Glutamatergic neuron (in vitro differentiated cells): ENCODE measurements at places on chromosomes 1 and 21. TPM values are rescaled to one million over a fixed set of nuclear protein-coding genes. Genes with fewer than 3 reads are reported as not detected.

Gene SH2D2A
- total RNA-seq, result 0.86 TPM

Gene FCRL3
- total RNA-seq, result not detected

Gene TNFRSF1B
- 5.1 TPM for total RNA-seq

Gene TAS1R1
- total RNA-seq, result not detected

Gene CYB561D1
- 23.9 TPM for total RNA-seq

Gene RBM8A
- 206 TPM for total RNA-seq

GRCh38 chr1:55443175-55443915, 228.2 kb upstream of the USP24 start:
- DNase-seq, result peak; percentile 26
- H3K27me3 ChIP-seq, result no peaks in the 10 kb centered on the region
- peak overlapping the region; percentile 48 for H3K27ac ChIP-seq
- no peaks in the 10 kb centered on the region for H3K36me3 ChIP-seq
- no peak overlapping the region for H3K4me3 ChIP-seq

GRCh38 chr1:86258101-86258500, 101.5 kb upstream of the COL24A1 start:
- no peak overlapping the region for H3K4me3 ChIP-seq
- no peak for DNase-seq
- no peak overlapping the region for H3K27ac ChIP-seq
- no peaks in the 10 kb centered on the region for H3K27me3 ChIP-seq
- no peaks in the 10 kb centered on the region for H3K36me3 ChIP-seq
- peaks cover 4% of the 10 kb centered on the region for H3K4me1 ChIP-seq

- DNase-seq, result no peak
- peaks cover 14% of the 10 kb centered on the region for H3K27me3 ChIP-seq
- no peak overlapping the region for H3K4me3 ChIP-seq
- H3K27ac ChIP-seq, result no peak overlapping the region
- peaks cover 33% of the 10 kb centered on the region for H3K4me1 ChIP-seq
These were observed 26.7 kb downstream of the DMAP1 start for GRCh38 chr1:44239961-44240371.

- peaks cover 1% of the 10 kb centered on the region for H3K4me1 ChIP-seq
- no peak overlapping the region for H3K4me3 ChIP-seq
- H3K27ac ChIP-seq, result no peak overlapping the region
- peaks cover 5% of the 10 kb centered on the region for H3K27me3 ChIP-seq
- DNase-seq, result no peak
- no peaks in the 10 kb centered on the region for H3K36me3 ChIP-seq
These were observed 53.0 kb upstream of the DESI2 start for GRCh38 chr1:244599937-244600350.

DNA sequence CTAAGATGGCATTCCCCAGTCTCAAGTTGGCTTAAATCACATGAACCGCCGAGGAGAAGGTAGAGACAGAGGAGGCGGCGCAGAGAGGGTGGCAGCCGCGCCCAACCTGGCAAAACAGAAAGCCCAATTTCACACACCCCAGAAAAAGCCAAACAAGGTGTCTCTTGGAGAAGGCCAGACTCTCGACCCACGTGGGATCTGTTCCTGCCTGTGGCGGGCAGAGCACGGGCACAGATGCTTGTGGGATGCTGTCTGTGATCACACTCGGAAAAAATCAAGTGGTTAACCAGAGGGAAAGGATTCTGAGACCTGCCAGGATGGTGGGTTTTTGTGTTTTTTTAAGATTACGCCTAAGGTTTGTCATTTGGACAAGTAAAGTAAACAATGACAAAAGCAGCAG, 80.7 kb downstream of the MRPL37 start:
- no peak for DNase-seq
- H3K27ac ChIP-seq, result peak overlapping the region; percentile 71
- H3K36me3 ChIP-seq, result peaks cover 9% of the 10 kb centered on the region
- H3K4me1 ChIP-seq, result peaks cover 53% of the 10 kb centered on the region
- H3K27me3 ChIP-seq, result peaks cover 25% of the 10 kb centered on the region
- H3K4me3 ChIP-seq, result no peak overlapping the region

DNA sequence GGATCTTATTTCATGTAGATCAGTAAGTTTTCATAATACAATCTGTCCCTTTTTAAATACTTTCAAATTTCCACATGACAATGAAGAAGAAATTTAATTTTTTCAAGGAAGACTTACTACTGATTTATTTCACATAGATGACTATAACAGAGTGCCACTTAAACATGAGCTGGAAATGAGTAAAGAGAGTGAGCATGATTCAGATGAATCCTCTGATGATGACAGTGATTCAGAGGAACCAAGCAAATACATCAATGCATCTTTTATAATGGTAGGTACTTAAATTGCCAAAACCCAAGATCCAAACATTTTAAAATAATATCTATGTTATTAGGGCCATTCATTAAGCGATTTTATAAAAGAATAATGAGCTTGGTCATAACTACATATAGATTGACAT, 110.4 kb downstream of the PTPRC start:
- H3K36me3 ChIP-seq, result no peaks in the 10 kb centered on the region
- no peak overlapping the region for H3K4me3 ChIP-seq
- no peaks in the 10 kb centered on the region for H3K4me1 ChIP-seq

DNA sequence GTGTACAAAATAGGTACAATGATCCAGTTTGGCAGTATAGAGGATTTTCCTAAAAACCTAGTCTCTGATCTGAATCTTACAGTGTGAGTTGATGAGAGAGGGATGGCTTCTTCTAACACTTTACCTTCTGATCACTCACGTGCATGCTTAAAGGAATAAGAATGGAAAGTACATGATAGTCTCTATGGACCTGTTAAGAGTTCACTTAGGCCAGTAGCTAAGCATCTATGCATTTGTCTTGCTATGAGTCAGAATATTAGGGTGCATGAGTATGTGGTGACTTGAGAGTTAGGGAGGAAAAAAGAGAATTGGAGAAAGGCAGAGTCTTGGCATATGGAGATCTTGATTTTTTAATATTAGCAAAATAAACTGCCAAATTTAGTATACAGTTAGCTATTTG, 206.3 kb downstream of the COL11A1 start:
- H3K4me1 ChIP-seq, result peaks cover 9% of the 10 kb centered on the region
- no peak for DNase-seq
- no peak overlapping the region for H3K27ac ChIP-seq
- no peak overlapping the region for H3K4me3 ChIP-seq
- H3K27me3 ChIP-seq, result no peaks in the 10 kb centered on the region
- no peaks in the 10 kb centered on the region for H3K36me3 ChIP-seq

DNA sequence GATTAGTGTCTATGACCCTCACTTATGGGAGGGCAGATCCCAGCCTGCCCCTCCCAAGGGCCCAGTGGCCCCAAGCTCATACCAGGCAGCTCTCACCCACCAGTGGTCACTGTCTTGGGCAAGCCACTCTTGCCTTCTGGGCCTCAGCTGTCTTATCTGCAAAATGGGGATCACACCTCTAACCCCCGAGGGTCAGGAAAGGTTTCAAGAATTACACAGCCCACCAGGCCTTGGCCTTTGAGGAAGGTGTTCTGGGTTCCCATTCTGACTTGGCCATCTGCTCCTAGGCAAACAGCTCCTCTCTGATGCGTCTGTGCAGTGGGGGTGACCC, 16.8 kb downstream of the RUNX3 start:
- H3K36me3 ChIP-seq, result peaks cover under 1% of the 10 kb centered on the region
- no peak overlapping the region for H3K27ac ChIP-seq
- no peak for DNase-seq
- H3K4me1 ChIP-seq, result peaks cover 9% of the 10 kb centered on the region
- peaks cover 8% of the 10 kb centered on the region for H3K27me3 ChIP-seq
- no peak overlapping the region for H3K4me3 ChIP-seq

DNA sequence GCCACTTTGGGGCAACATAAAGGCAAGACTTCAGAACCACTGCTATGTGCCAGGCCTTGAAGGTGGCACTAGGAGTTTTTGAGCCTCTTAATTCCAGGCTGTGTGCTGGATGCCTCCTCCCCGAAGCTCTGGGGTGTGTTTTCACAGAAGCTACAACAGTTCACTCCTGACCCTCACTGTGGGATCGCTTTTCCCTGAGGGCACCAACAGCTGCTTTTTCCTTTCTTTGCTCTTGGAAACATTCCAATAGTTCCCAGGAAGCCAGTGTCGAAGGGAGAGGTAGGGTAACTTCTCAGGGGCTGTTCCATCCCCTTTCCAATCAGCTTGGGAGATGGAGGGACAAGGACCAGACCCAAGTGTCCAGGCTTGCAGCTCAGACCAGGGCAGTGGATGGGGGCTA, 153.4 kb downstream of the C1orf94 start:
- no peaks in the 10 kb centered on the region for H3K4me1 ChIP-seq
- no peaks in the 10 kb centered on the region for H3K36me3 ChIP-seq
- H3K4me3 ChIP-seq, result no peak overlapping the region
- no peaks in the 10 kb centered on the region for H3K27me3 ChIP-seq
- no peak for DNase-seq
- H3K27ac ChIP-seq, result no peak overlapping the region

DNA sequence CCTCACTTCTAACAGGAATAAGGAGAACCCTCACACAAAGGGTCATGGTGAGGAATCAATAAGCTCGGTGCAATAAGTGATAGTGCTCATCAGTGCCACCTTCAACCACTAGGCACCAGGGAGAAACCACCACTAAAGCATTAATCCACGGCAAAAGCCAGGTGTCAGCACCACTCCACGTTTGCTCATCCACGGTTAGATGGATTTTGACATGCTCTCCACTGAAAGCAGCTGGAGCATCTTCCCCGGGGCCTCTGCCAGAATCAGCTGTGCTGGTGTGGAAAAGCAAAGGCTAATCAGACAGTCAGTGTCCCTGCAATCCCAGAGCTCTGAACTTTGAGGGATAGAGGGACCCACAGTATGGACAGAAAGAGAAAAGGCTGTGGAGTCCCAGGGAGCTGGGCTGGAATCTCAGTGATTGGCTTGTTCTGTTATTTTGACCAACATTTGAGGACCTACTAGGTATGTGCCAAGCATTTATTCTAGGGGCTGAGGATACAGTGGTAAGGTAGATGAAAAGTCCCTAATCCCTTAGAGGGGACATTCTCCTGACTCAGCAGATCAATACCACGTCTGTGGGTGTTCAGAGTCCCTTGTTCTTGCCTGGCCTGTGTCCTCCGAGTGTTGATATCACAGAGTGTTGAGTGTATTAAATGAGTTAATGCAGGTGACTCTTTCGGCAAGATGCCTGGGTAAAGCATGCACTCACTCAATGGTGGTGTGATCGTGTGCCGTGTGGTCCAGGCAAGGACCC, 41.3 kb downstream of the FHAD1 start:
- H3K27ac ChIP-seq, result no peak overlapping the region
- H3K27me3 ChIP-seq, result peaks cover 4% of the 10 kb centered on the region
- DNase-seq, result no peak
- no peaks in the 10 kb centered on the region for H3K4me1 ChIP-seq
- H3K4me3 ChIP-seq, result no peak overlapping the region

GRCh38 chr1:36455386-36455785, 5.1 kb upstream of the OSCP1 start:
- H3K27me3 ChIP-seq, result peaks cover 10% of the 10 kb centered on the region
- H3K36me3 ChIP-seq, result peaks cover 4% of the 10 kb centered on the region
- H3K4me1 ChIP-seq, result peaks cover 4% of the 10 kb centered on the region

- peak; percentile 36 for DNase-seq
- no peaks in the 10 kb centered on the region for H3K4me1 ChIP-seq
- H3K4me3 ChIP-seq, result no peak overlapping the region
- H3K27ac ChIP-seq, result no peak overlapping the region
- no peaks in the 10 kb centered on the region for H3K36me3 ChIP-seq
These were observed 118.1 kb upstream of the PPP2R5A start for GRCh38 chr1:212167098-212167497.

DNA sequence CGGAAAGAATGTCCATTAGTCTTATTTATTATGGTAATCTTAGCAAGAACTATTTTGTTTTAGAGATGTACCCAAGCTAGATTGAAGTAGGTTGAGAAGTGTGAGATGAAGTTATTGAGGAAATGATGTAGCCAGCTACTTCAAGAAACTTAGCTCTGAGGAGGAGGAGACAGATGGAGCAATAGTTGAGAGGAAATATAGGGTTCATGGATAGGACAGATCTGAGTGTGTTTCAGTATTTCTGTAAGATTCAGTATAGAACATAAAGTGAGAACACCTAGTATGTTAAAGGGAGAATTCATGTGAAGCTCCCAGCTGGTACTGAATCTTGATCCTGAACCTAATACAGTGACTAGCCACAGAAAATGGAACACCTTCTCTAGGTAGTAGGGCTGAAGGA, 28.9 kb downstream of the TSNAX start:
- no peak overlapping the region for H3K27ac ChIP-seq
- DNase-seq, result no peak
- no peaks in the 10 kb centered on the region for H3K36me3 ChIP-seq

GRCh38 chr21:46158666-46159300, 3.4 kb upstream of the FTCD start:
- no peak for DNase-seq
- H3K4me1 ChIP-seq, result peaks cover 8% of the 10 kb centered on the region
- peaks cover 7% of the 10 kb centered on the region for H3K36me3 ChIP-seq

DNA sequence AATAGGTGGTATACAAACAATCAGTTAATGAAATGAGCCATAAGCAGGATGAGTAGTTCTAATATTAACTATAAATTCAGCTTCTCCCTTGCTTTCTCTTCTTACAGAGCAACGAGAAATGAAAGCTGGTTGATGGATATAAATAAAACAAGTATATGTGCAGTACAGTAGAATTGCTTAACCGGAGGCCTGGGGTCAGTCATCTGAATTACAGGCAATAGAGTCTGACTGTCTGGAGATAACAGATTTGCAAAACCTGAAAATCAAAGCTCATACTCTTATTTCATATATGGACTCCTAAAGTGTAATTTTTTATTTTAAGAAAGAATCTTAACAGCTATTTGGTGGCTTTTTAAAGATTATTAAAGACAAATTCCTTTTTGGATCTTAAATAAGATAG, 43.1 kb upstream of the SGIP1 start:
- no peak overlapping the region for H3K4me3 ChIP-seq
- H3K27ac ChIP-seq, result no peak overlapping the region
- H3K4me1 ChIP-seq, result peaks cover 5% of the 10 kb centered on the region
- no peaks in the 10 kb centered on the region for H3K27me3 ChIP-seq

DNA sequence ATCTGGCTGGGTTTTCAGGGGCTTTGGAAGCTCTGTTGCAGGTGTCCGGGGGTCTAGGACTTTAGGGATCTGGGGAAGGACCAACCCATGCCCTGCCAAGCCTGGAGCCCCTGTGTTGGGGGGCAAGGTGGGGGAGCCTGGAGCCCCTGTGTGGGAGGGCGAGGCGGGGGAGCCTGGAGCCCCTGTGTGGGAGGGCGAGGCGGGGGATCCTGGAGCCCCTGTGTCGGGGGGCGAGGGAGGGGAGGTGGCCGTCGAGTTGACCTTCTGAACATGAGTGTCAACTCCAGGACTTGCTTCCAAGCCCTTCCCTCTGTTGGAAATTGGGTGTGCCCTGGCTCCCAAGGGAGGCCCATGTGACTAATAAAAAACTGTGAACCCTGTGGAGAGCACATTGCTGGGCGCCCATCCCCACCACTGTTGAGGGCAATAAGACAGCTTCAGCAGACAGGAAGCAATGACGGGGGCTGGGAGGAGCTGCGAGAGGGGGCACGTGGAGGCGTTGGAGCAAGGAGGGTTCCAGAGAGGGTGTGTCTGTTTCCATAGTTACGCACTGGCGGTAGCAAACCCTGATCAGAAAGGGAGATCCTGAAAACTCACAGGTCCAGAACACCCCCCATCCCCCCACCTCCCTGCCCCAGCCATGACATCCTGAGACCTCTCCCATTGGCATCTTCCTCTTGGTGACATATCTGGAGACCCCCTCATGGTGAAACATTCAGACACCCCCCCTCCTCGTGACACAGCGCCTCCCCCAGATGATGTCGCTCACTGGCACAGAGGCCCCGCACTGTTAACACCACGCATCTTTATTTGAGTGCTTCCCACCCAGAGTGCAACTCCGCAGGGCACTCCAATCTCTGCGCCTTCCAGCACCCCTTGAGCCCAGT, 8.4 kb downstream of the MYBPH start:
- no peaks in the 10 kb centered on the region for H3K4me1 ChIP-seq
- no peak overlapping the region for H3K4me3 ChIP-seq
- no peak overlapping the region for H3K27ac ChIP-seq
- peaks cover 17% of the 10 kb centered on the region for H3K27me3 ChIP-seq
- peaks cover 11% of the 10 kb centered on the region for H3K36me3 ChIP-seq
